ENCODE measurements at places on chromosomes 7 and 10.

DNA sequence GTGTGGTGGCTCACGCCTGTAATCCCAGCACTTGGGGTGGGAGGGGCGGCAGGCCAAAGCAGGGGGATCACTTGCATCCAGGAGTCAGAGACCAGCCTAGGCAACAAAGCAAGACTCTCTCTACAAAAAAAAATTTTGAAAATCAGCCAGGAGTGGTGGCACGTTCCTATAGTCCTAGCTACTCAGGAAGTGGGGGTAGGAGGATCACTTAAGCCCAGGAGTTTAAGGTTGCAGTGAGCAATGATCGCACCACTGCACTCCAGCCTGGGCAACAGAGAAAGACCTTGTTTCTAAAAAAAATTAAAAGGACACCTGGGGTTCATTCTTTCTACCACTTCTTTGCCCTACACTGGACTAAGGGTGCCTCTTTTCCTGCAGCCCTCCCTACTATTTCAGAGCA, 15.1 kb downstream of the WAPL start:
- no peak for DNase-seq

DNA sequence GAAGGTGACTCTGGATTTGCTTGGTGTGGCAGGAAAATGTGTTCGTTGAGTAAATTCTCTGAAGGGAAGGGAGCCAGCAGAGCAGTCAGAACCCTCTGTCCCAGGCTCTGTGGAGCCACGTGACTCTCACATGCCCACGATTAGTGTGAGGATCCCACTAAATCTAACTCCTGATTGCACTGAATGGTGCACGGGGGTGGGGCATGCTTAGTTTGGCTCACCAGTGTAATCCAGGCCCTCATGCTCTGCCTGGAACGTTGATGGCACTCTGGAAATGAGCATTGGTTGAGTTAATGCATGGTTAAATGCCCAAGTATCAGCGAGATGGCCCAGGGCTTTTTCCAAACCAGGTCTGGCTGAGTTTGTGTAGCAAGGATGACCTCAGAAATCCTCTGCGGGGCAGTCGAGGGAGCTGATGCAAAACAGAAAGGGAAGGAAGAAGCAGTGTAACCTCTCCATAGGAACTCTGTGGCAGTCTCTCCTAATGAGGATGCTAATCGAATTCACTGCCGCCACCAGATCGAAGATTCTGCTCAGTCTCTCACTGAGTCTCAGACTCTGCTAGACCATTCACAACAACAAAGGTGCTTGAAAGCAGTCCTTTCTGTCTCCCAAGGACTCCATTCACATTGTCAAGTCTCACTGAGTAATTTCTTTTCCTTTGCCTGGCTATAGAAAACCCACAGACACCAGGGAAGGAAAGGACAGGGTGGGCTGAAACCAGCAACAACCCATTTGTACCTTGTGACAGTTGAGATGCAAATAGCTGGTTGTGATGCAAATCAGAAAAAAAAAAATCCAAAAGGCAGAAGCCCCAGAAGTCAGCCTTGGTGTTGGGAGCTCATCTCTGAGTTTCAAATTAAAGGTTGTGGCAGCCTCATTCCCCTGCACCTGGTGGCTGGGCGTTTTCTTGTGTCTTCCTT, 98.1 kb downstream of the C10orf105 start:
- DNase-seq: no peak

GRCh38 chr7:44380189-44380830, 54.9 kb upstream of the CAMK2B start:
- DNase-seq: no peak

- no peak for DNase-seq
Measured at GRCh38 chr10:89213191-89213808, 6.2 kb upstream of the CH25H start.

- no peak for DNase-seq
Measured at GRCh38 chr10:115861864-115862263, 411.1 kb downstream of the GFRA1 start.

GRCh38 chr7:145156834-145157233, 321.0 kb upstream of the TPK1 start:
- DNase-seq: no peak

GRCh38 chr7:92255308-92255707, 9.5 kb downstream of the ANKIB1 start:
- no peak for DNase-seq

GRCh38 chr10:92267343-92267742, 23.5 kb downstream of the CPEB3 start:
- no peak for DNase-seq

DNA sequence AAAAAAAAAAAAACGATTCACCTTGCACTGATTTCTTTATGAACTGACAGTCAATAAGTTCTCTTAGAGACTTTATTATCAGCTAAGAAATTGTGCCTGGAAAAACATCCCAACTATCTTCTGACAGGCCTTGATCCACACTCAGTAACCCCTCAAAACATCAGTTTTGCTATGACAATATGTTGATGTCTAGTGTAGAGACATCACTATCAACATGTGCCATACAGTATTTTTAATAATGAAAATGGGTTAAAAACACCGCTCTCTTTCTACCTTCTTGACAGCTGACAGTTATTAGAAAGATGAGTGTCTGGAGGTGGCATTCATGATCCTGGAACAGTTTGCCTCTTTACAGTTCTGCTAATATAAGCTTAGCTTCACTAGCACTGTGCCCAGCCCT, 175.8 kb upstream of the TMEM229A start:
- DNase-seq: no peak

DNA sequence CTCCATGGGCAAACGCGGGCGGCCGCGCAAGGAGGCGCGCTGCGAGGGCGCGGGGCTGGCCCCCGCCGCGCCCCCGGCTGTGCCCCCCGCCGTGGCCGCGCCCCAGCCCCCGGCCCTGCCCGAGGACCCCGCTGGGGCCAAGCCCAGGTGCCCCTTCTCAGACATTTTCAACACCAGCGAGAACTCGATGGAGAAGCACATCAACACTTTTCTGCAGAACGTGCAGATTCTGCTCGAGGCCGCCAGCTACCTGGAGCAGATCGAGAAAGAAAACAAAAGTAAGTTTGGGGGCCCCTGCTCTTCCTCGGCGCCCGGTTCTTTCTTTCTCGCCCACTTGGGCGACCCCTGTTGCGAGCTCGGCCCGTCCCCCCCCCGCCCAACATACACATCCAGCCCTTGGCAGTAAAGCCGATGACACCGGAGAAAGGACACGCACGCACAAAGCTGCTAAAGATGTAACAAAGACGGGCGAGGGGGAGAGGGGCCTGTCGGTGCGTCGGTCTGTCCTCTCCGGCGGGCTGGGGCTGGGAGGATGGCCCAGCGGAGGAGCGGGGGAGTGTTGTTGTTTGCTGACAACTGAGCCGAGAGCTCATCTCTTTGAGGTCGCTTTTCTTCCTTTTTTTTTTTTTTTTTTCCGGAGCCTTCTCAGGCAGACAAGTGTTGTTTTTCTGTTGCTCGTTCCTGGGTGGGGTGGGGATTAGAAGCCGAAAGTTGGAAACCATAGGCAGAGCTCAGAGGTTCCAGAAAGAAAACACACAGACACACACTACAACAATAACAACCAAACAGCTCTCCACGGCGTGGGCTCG, 604 bp downstream of the MXI1 start:
- no peak for DNase-seq

DNA sequence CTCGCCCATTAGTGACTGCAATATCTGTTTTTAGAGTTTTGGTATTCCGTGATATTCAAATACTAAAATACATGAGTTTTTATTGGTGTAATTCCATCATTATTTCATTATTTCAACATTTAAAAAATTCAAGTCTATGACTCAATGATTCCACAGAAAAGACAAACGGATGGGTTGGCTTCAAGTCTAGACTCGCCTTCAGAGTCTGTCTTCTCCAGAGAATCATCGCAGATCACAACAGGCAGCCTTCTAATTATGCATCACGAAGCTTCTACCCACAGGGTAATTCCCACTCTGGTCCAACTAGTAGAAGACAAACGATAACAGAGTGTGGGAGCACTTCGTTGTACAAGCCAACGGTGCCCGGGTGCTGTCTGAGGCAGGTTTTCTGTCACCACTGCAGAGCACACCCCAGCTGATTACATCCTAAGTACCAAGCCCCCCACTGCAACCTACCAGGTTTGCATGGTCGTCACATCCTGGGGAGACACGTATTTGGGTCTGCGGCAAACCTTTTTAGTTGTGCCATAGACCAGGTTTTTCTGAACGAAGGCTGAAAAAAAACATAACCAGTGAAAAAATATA, 28.9 kb downstream of the PARP12 start:
- DNase-seq: no peak

GRCh38 chr7:123658023-123658422, 2.4 kb downstream of the LMOD2 start:
- DNase-seq: no peak

DNA sequence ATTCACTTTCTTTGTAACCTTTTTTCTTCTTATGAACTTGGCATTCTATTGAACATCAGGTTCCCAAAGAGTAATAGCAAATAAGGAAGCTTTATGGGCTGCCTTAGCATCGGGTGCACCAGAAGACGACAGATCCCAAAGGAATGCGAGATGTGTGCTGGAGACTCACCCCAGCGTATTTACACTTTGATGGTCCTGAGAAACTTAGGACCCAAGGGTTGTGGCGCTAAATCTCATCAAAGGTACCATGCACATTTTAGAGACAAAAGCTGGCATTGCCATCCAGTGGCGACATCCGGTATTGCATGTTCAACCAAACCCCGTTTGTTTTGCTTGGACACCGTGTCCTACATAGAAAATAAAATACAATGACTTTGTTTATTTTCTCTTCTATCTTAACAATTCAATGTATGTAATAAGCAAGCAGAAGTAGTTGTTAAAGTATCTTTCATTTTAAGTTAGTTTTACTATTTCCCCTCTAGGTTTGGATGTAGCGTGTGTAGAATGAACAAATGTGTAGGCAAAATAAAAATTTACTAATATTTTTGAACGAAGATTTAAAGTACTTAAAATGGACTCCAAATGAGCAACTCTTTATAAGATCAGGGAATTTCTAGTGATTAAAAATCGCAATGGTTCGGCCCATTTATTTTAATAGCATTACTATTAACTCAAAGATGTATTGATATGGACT, 1154.8 kb downstream of the GATA3 start:
- no peak for DNase-seq

DNA sequence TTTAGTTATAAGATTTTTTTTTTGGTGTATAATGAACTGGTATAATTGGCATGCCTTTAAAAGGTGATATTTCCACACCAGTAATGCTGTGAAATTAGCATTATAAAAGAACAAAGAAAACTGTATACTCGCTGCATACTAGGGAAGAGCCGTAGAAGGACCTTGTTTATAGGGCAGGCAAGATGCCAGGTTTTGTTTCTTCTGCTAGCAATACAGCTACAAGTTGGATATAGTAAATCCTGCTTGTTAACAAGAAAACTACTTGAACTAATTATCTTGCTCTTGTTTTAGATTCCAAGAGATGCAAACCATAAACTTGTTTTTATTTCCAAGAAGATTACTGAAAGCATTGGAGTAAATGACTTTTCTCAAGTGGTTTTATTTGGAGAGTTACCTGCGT, 1.9 kb downstream of the DNAH11 start:
- DNase-seq: no peak

DNA sequence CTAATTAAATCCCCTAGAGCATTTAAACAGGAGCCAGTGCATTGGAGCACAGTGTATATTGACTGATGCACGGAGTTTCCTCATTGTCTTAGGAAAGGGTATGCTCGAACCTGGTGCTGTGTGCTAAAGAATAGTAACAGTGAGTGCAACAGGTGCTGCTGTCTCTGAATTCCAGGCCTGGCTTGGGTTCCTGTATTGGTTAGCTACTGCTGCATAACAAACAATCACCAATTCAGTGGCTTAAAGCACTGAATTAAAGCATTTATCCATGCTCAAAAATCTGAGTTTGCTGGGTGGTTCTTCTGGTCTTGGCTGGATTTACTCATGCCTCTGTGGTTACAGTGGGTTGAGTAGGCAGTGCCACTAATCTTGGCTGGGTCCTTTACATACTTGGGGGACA, 1.8 kb upstream of the PNLIPRP1 start:
- no peak for DNase-seq

DNA sequence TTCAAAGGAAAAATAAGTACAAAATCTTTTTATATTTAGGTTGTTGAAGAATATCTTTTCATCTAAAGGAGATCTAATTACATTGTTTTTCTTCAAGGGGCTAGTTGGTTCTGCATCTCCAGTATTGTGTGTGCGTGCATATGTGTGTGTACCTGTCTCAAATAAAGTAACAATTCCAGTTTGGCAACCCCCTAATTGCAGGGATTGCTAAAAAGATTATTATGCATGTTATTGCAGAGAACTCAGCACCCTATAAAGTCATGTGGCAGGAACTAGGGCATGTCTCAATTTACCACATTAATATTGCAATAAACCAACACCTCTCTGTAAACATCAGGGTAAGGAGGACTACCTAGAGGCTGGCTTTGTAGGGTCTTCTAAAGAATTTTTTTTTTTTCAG, 37.0 kb downstream of the MRPS33 start:
- no peak for DNase-seq

- no peak for DNase-seq
Measured at GRCh38 chr7:96786261-96786997, 76.8 kb upstream of the SEM1 start.

GRCh38 chr10:69009360-69009759, 20.8 kb downstream of the KIFBP start:
- DNase-seq: no peak

- no peak for DNase-seq
Measured at GRCh38 chr10:759898-760477, 70.5 kb upstream of the DIP2C start.

GRCh38 chr10:2987185-2987768, 80.1 kb upstream of the PFKP start:
- DNase-seq: no peak

GRCh38 chr7:135929722-135930141, 47.4 kb downstream of the MTPN start:
- no peak for DNase-seq

DNA sequence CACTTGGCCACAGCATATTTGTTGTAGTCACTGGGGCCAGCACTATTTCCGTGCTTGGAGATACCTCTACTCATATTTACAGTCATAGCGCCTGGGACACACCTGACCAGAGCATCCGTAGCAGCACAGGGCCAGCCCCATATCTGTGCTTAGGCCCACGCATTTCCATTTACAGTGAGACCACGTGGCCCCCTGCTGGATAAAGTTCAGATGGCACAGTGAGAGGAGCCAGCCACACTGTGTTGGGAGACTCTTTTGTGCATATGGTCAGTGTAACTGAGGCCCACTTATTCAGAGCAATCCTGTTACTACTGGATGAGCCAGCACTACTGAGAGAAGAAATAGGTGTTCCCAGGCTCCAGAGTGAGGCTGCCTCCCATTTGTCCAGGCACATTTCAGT, 455.3 kb downstream of the REEP3 start:
- no peak for DNase-seq

DNA sequence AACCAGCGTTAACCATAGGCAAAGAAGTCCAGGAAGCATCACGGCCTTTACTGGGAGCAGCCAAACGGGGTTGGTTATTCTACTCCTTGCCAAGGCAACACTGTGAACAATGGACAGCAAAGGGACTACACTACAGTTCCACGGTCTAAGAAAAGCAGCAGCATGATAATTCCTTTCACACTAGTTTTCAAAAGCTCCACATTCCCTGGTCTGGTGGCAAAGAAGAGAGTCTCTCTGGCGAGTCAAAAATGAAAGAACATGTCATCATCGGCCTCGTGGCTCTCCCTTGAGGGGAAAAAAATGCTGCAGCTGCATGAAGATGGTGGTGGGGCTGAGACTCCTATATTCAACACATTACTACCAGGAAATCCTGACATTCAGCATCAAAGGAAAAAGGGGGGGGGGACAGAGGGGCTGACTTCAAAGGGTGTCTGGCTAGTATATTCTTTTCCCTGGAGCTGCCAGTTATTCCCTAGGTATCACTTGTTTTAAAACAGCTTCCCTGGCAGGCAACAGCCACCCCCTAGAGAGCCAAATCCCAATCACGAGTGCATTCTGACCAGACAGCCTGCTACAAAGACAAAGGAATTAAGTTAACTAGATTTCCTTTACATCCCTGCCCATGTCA, 49.1 kb downstream of the SLC37A3 start:
- DNase-seq: no peak
